Cerebellar nuclear complex (tissue), 1 donor: ENCODE measurements at places on chromosomes 6 and 20.

DNA sequence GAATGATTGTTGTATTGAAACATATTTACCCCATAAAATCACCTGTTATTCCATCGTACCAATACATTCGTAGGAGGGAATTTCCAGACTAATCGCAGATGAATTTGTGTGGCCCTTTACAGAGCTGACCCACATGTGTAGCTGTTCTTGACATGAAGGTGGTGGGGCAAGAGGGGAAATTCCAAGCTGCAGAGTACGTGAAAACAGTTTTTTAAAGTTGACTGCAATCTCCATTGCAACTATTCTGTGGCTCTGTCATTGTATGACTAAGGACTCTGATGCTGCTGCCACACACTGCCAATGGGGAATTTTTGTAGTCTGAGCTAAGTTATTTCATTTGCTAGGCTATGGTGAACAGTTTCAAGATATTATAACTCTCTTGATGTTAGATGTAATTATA, 46.4 kb upstream of the ADTRP start:
- DNase-seq = no peak

DNA sequence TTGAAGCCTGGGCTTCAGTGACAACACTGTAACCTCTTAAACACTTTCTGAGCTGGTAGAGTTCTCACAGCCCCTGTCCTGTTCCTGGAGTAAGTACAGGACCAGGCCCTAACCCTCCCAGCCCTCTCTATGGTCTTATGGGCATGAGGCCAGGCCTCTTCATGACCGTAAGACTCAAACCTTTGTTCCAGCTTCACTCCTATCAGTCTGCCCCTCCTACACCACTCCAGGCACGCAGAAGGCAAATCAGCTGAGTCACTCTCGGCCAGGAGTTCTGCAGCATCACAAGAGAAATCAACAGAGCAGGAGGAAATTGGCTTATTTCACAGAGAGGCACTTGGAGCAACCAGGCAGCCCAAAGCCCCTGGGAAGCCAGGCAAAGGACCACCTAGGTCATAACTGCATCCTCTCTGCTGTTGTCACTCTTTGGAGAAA, 25.3 kb upstream of the CHD6 start:
- no peak for DNase-seq

- DNase-seq = no peak
Measured at GRCh38 chr20:53502820-53503219, 90.8 kb downstream of the ZNF217 start.

DNA sequence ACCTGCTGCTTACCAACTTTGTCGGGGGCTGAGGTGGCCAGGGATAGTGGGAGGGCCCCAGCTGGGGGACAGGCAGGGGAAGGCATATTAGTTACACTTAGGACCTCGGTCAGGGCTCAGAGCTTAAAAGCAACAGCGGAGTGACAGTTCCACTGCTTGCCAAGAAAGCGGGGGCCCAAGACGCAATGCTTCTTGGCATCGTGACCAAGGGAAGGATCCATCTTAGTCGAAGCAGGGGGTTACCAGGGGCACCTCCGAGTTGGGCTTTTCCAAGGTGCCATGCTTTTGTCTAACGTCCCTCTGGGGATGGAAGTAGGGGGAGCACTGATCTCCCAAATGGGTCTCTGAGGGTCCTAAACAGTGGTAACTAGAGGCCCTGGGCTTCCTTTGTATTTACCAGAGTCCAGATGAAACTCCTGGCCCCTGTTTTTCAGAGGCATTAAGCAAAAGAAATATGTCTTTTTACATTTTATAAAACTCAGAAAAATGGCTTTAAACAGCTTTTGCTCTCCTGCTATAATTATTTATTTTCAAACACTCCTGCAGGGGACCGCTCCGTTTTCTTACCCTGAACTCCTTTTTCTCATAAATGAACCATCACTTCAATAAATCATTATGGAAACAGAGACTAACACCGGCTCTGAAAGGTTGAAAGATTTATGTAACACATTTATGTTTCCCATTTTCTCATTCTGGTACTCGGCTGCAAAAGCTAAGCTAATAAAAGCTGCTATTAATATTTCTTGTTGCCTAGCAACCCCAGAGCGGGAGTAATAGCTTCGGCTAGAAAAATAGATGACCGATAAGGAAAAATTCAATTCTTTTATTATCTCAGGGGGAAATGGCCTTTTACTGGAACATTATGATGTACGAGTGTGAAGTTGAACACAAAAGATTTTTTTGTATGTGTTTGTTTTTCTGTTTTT, 100.4 kb downstream of the TOX2 start:
- no peak for DNase-seq

- no peak for DNase-seq
Measured at GRCh38 chr6:153662982-153663381, 376.1 kb upstream of the OPRM1 start.

GRCh38 chr20:18276821-18277220, 11.5 kb upstream of the ZNF133 start:
- no peak for DNase-seq

- no peak for DNase-seq
Measured at GRCh38 chr6:139027620-139028182, 844 bp upstream of the ABRACL start.
